CD4-positive, alpha-beta T cell treated with Interleukin-2 at 100 ng/mL for 4 hours (primary cell): ENCODE measurements at places on chromosomes 2 and 18.
A peak's percentile ranks its signal among the peaks of the same experiment; 100 is the strongest.

DNA sequence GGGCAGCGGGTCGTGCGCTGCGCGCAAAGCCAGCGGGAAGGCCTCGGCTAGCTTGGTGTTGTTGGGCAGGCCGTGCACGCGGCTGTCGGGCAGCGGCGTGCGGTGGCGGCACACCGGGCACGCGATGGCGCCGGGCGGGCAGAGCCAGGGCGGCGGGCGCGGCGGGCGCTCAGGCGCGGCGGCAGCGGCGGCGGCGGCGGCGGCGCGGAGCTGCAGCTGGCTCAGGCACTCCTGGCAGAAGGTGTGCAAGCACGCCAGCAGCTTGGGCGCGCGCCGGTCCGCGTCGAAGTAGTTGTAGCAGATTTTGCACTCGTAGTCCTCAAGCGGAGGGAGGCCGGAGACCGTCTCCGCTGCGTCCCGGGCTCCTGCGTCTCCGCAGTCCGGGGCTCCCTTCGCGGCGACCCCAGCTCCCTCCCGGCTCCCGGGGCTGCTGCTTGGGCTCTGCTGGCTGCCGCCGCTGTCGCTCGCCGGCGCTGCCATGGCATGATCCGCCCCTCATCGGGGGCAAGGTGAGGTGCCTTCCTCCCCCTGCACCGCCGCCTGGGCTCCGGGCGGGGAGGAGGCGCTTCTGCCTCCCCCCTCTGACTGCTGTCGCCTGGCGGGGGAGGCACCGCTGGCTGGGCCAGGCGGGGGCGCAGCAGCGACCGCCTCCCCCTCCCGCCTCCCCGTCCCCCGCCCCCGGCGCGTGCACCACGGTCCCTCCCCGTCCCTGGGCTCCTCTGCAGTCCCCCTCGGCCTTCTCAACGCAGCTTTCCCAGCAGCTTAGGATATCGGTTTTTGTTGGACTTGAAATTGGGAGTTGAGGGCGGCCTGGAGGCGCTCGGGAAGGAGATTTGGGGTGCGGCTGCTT lies 21.0 kb upstream of the PAX3 start:
- no peak for DNase-seq

DNA sequence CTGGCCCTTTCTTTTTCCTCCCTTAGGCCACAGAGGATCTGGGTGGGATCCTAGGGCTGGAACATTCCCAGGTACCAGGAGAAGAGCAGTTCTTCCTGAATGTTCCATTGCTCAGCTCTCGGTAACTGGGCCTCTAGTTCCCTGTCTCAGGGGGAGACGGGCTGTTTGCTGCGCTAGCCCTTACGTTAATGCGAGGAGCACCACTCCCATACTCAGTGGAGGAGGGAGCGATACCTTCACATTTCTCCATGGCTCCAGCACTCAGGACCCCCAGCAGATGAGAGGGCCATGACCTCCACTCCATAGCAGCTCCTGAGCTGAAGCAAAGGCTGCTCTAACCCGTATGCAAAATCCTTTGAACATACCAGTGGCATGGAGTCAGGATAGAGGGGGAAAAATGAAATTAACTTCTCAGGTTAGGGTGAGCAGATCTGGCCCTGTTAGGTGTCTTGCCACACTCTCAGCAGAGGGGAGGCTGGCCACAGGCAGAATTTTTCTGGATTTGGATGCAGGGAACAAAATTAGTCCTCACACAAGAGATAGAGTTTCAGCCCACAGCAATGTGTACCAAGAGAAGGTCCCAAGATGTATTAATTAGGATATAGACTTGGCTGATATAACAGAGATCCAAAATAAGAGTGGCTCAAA lies 206.7 kb downstream of the ZFP36L2 start:
- DNase-seq: no peak

DNA sequence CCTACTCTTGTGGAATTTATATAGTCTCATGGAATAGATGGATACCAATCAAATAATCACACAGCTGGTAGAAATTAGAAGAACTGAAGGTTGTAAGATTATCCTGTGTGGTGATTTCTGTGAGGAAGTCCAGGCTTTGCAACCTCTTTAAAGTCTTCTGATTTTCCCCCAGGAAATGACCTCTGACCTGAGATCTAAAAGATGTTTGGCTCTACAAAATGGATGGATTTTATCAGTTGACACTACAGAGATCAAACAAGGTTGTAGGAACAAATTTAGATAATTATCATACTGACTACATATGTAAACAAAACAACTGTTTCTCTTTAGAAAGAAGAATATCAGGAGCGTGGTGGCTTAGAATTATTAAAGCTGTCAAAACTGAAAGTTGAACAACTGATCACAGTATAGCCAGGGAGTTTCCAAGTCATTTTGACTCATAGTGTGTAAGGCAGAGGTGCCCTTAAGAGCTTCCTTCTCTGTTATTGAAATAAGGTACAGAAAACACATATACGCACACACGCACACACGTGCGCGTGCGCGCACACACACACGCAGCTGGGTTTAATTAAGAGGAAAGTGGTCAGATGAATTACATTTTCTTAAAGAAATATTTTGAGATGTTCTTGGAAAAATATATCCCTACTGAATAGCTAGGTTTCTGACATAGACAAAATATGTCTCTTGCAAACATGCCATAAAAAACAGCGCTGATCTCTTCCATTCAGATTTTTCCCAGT lies 35.5 kb upstream of the PELI1 start:
- DNase-seq: peak; percentile 28

GRCh38 chr2:233202531-233202944 lies 48.9 kb upstream of the ATG16L1 start:
- no peak for DNase-seq

GRCh38 chr2:54906716-54907115 lies 143.5 kb downstream of the RTN4 start:
- DNase-seq: no peak

DNA sequence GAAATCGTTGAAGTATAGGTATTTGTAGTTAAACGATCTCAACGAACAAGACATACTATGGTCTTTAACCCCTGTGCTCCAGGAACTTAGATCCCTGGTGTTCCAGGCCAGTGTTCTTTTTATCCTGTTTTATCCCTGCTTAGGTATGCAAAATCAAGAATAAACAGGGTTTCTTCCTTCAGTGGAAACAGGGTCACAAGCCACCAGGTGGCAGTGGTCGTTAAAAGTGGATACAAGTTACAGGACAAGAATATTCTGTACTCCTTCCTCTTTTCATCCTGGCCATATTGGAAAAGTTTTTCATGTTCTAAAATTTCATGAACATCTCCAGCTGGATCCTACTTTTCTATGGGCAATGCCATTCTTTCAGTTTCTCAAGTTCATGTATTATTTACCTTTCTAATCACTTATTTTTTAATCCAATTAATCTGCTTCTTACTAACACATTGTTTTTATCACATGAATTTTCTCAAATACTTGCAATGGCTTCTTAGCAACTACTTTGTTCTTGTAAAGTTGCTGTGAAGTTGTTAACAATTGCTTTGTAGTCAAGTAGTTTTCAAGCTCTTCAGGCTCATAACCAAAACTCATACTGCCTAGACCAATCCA lies 16.4 kb upstream of the HNMT start:
- DNase-seq: peak; percentile 32

DNA sequence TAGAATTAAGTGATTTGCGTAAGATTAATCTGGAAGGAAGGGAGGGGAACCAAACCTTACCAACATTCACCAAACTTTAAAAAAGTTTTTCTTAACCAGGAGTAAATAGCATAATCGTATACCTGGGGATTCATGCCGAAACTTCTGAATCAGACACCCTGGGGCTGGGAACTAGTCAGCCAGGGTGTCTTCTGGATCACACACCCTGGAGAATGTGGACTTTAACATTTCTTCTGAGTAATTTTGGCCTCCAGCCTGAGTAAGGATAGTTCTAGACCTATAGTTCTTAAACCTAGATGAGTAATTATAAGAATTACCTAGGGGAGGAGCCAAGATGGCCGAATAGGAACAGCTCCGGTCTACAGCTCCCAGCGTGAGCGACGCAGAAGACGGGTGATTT lies 44.1 kb upstream of the MEIS1 start:
- DNase-seq: no peak

GRCh38 chr18:77765468-77765867 lies 515.8 kb downstream of the GALR1 start:
- no peak for DNase-seq

DNA sequence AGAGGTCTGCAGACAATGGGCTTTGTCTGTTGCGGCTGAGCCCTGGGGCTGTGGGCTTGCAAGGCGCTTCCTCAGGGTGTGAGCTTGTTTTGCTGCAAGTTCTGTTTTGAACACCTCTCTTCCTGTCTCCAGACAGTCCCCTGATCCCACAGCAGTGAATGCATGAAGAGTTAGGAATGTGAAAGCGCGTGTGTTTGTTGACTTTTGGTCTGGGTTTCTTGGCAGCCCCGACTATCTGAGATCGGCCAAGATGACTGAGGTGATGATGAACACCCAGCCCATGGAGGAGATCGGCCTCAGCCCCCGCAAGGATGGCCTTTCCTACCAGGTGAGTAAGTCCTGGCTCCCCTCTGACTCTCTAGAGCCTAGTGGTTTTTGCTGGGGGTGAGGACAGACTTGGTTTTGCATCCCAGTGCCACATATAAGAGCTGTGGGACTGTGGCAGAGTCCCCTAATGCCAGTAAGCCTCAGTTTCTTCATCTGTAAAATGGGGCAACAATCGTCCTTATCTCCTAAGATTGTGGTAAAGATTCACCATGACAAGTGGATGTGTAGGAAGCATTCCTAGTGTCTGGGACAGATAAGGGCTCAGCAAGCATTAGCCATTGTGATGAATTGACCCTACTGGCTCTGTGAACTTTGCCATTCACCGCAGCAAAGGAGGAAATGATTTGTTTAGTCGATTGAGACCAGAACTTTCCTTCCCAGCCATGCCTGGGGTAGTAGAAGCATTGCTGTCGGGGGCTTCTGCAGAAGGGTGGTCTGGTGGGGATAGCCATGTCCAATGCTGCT lies 3.0 kb downstream of the LBH start:
- no peak for DNase-seq

DNA sequence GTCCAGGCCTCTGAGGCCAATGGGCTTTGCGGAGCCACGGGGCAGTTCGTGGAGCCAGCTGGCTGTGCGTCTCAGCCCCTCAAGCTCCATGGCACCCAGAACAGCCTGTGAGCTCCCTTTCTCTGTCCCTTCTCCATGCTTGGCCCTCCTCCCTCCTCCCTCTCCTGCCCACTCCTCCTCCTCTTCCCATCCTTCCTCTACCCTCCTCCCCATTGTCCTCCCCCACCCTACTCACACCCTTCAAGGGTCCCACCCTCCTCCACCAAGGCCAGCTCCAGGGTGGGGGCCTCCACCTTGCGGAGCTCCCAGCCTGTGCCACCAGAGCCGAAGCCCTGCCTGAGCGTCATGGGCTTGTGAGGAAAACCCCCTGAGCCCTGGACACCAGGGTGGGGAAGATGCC lies 269.0 kb downstream of the ATAD2B start:
- DNase-seq: no peak

GRCh38 chr2:85662899-85663593 lies 5.0 kb downstream of the SFTPB start:
- no peak for DNase-seq

DNA sequence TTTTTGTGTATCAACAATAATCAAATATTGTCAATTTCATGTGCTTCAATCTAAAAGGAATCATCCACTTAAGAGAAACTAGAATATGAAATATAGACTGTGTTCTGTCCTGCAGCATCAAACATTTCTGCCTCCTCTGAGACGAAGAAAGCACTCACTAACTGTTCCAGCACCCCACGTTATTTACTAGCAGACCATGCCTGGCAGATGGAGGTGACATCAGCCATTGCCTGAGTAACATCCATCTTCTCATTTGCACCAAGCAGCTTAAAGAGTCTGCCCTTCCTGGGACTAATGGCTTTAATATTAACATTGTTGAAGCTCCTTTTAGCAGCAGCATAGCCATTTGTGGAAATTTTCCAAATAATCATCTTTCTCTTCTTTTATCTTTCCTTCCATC lies 25.7 kb downstream of the SGPP2 start:
- no peak for DNase-seq

GRCh38 chr2:125961739-125962138 lies 694.2 kb upstream of the GYPC start:
- DNase-seq: no peak

GRCh38 chr18:21747268-21747667 lies 6.7 kb downstream of the MIB1 start:
- DNase-seq: no peak

- peak; percentile 9 for DNase-seq
Observed at GRCh38 chr2:119678021-119678656, 862 bp upstream of the TMEM177 start.

DNA sequence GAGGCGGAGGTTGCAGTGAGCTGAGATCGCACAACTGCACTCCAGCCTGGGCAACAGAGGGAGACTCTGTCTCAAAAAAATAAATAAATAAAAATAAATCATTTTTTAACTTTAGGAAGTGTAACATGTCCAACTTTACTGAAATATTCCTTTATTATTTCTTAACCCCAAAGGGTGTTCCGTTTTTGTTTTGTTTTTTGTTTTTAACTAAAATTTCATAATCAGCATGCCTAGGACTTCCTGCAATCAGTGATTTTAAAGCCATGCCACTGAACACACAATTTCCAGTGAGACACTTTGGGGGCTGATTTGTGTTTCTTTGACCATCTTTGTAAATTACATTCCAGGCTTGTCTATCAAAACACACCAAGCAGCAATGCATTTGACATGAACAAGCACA lies 7.1 kb downstream of the CATIP start:
- DNase-seq: no peak

GRCh38 chr18:35460736-35461161 lies 37.0 kb downstream of the INO80C start:
- no peak for DNase-seq

- DNase-seq: no peak
Observed at GRCh38 chr2:119389615-119390306, 23.0 kb downstream of the DBI start.

DNA sequence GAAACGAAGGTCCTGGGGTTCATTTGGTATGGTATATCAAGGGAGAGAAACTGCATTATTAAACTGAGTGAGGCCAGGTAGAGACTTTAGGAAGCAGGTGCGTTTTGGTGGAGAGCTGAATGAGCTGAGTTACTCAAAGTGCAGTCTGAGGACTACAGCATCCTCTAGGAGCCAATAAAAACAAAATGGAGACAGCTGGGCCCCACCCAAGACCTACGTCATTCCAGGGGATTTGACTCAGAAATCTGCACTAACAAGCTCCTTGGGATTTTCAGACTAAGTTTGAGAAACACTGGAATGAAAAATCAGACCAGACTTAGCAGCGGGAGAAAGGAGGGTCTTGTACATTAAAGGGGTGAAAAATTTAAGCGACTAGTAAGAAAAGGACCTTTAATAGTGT lies 131.5 kb downstream of the UXS1 start:
- DNase-seq: no peak

DNA sequence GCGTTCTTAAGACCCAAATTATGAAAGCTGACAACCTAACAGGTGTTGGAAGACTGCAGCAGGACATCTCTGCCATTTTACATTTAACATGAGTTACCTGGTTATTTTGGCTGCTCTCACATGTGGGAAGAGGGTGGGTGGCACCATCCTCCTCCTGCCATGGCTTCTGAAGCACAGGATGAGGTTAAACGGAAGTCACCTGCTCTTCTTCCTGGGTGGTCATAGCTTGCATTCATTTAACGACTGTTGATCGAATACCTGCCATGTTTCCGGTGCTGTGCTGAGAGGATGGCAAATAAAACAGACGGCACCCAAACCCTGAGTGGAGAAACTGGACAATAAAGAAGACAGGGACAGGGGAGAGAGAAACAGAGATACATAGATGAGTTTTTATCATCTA lies 118.0 kb downstream of the RHBDD1 start:
- no peak for DNase-seq
